ENCODE measurements at places on chromosomes 3 and 15.

DNA sequence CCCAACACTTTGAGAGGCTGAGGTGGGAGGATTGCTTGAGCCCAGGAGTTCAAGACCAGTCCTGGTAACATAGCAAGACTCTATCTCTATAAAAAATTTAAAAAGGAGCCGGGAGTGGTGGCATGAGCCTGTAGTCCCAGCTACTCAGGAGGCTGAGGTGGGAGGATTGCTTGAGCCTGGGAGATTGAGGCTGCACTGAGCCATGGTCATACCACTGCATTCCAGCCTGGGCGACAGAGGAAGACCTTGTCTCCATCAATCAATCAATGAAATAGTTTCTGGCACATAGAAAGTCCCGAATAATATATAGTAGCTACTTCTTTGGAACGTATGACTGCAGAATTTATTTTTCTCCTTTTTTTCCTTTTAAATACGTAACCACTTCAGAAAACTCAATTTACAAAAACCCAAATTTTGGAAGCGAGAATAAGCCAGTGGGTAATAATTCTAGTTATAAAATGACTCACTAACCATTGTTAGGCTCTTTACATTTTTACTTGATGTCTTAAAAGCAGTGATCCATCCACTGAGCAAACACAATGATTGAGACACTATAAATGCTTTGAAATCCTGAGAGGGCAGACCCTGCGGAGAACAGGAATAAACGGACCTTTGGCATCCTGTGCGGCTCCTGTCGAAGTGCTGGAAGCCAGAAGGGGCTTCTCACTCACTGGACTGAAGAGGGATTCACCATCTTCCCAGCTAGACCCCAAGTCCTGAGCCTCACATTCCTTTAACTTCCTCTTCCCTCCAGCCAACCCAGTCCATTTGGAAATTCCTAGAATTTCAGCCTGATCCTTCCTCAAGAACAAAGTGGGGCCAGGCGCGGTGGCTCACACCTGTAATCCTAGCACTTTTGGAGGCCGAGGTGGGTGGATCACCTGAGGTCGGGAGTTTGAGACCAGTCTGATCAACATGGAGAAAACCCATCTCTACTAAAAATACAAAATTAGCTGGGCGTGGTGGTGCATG is 68.4 kb upstream of the MFGE8 start:
- DNase-seq: no peak

DNA sequence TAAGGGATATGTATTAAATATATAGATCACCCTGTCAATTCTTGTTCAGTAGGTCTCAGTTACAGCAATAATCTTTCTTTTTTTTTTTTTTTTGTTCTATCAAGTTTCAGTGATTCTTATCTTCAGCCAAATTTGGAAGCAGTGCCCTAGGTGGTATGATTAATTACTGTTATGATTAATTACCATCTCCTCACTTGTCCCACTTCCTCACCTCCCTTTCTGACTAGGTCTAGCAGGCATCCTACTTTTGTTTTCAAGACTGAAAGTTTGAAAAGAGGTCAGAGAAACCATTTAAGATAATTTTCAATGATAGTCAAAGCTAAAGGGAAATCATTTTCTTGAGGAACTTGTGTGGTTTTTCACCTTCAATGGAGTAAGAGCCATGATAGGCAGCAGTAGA is 144.0 kb upstream of the CNTN4 start:
- DNase-seq: no peak

DNA sequence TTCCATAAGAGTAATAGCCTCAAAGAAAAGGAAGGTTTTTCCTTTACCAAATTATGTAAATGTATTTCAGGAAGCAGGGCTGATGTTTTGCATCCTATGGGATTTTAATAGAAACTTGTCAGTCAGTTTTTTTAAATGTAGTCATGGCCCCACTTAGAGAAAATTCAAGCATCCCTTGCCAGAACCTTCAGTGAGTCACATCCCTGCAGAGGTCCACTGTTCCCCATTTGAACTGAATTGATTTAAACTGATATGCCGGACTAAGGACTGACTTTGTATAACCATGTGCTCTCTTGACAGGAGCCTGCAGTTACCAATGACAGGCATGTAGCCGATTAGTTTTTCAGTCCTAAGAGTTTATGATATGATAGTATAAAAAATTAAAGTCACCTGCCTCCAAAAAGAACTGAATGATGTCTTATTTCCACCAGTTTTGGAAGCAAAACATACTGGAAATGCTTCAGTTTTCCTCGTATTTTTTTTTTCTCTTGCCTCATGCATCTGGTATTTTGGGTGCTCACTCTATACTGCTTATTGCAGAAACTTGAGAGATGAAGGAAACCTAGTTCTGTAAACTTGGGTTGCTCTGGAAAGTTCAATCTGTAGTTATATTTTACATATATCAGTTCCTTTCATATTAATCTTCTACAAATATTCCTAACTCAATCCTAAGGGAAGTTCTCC is 30.7 kb downstream of the LRTM1 start:
- no peak for DNase-seq

GRCh38 chr15:40102897-40103858 is 5.5 kb downstream of the BMF start:
- no peak for DNase-seq

DNA sequence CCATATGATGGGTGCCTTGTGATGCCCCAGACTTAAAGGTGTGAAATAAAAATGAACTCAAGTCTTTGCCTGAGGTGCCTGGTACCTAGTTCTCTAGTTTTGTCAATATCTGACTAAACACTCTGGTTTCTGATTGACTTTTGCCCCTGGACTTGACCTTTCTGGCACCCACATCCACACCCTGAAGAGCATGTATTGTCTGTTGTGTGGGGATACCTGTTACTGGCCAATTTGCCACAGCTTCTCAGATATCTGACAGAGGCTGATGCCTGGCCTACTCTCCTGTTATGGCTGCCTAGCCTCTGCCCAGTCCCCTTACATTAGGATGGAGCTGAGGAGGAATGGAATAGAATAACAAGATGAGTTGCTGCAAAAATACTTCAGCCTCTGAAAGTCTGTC is 3.6 kb downstream of the ZBTB38 start:
- peak; percentile 29 for DNase-seq
